Activated naive CD4-positive, alpha-beta T cell (primary cell): ENCODE measurements at places on chromosomes 5 and 9.

DNA sequence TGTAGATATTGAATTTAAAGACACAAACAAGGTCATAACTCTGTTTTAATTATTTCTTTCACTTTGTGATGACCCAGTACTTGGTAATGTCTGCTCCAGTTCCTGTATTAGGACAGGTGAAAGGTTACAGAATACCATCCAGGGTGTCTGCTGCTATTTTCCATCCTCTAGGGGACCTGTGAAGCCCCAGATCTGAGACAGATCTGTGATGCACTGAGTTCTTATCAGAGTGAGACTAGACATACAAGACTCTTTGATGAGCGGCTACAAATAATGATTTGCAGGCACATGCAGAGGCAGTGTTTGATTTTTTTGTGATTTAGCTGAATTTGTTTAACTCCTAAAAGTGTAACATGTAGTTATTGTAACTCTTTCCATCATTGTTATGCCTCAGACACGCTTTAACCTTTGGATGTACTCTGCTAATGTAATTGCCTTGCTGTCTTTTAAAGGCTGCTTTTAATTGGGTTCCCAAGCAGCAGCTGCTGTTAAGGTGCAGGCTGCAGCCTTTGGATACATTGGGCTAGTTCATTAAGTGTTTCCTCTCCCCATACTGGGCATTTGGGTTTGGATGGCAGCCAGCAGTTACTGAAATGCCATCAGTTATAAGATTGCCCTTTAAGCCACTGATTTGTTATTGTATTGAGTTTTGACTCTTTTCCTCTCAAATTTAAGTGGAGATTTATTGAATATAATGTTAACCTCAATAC lies 63.3 kb downstream of the RASGRF2 start:
- no peak for DNase-seq

GRCh38 chr5:82635561-82636288 lies 357.6 kb upstream of the RPS23 start:
- DNase-seq: no peak

- no peak for DNase-seq
Observed at GRCh38 chr9:97293207-97293721, 14.2 kb upstream of the CCDC180 start.

- no peak for DNase-seq
Observed at GRCh38 chr5:38344891-38345290, 86.5 kb downstream of the EGFLAM start.

- DNase-seq: no peak
Observed at GRCh38 chr9:13427587-13427986, 148.1 kb upstream of the MPDZ start.

DNA sequence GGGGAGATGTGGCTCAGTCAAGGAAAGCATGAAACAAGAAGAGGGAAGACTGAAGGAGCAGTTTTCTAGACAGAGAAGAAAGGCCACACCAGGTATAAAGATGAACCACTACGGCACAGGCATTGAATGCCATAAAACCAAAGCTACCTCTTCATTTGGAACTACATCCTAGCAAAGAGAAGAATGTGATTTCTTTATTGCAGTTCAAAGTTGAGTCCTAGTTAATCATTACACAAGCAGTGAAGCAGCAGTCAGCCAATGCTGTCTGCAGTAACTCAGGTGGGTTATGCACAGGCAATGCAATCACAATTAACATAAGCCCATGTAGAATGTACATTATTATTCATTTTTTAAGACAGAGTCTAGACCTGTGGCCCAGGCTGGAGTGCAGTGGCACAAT lies 21.7 kb upstream of the PCAT7 start:
- DNase-seq: no peak

DNA sequence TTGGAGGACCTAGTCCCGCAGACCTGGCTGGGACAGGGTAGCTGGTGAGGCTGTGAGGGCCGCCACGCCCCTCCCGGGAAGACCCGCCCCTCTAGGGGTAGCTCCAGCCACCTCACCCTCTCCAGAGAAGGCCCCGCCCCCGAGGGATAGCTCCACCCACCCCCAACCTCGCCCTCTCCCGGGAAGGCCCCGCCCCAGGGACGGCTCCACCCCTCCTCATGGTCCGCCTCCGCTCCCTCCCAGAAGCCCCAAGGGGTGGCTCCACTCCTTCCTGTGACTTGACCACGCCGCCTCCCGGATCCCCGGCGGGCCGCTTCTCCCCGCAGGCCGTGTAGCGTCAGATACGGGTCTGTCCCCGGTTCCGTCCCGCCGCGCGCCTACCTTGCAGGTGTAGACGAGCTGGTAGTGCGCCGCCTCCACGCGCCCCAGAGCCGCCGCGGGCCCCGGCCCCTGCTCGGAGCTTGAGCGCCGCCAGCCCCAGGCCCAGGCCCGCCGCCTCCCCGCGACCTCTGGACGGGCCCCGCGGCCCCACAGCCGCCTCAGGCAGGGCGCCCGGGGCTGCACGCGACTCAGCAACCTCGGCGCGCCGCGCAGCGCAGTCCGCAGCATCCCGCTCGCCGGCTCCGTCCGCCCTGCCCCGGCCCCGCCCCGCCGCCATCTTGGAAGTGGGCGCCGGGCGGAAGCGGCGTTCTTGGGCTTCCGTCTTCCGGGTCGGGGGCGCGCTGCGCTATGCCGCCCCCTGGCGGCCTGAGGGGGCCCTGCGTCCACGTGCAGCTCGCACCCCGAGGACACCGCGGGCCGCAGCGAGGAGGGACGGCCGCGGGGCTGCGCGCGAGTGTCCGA lies at the start of gene DNLZ:
Gene DNLZ (minus strand): TSS at position 639 of the 843 bp plus-strand sequence. CDS start 30 bp downstream, at position 609.
- peak; percentile 88 for DNase-seq
